ENCODE measurements at places on chromosomes 5 and 9. TPM values are rescaled to one million over a fixed set of nuclear protein-coding genes. Genes with fewer than 3 reads are reported as not detected.

DNA sequence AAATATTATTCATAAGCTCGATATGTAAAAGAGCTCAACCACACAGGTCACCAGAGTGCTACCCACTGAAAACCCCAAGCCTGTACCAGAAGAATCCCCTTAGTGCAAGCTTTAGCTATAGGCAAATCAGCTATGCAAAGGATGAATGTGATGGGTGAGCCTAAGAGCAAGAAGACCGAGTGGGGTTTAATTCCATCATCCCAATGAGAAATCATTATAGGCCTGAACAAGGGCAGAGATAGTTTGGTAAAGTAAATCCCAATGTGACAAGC lies 21.8 kb downstream of the ELOVL7 start:
- no peak for ATAC-seq

- ATAC-seq: no peak
Observed at GRCh38 chr5:116495786-116496357, 78.8 kb downstream of the SEMA6A start.

DNA sequence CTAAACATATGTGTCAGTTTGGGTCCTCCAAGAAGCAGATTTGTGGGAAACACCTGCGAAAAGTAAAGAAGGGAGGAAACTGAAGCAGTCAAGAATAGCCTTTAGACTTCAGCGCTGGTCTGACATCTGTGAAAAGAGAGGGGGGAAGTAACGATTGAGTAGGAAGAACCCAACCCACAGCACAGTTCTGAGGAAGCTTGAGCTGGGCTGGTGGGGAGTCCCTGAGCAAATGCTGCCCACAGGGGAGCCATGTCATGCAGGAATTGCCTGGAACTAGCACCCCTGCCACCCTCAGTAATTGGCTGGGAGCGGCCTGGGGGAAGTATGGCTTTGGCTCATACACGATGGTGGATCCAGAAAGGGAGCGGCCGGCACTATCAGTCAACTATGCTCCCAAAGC lies 20.6 kb downstream of the FAM240B start:
- ATAC-seq: no peak

Gene PKN3
- 2.3 TPM for total RNA-seq

Gene TMC1
- not detected for total RNA-seq

DNA sequence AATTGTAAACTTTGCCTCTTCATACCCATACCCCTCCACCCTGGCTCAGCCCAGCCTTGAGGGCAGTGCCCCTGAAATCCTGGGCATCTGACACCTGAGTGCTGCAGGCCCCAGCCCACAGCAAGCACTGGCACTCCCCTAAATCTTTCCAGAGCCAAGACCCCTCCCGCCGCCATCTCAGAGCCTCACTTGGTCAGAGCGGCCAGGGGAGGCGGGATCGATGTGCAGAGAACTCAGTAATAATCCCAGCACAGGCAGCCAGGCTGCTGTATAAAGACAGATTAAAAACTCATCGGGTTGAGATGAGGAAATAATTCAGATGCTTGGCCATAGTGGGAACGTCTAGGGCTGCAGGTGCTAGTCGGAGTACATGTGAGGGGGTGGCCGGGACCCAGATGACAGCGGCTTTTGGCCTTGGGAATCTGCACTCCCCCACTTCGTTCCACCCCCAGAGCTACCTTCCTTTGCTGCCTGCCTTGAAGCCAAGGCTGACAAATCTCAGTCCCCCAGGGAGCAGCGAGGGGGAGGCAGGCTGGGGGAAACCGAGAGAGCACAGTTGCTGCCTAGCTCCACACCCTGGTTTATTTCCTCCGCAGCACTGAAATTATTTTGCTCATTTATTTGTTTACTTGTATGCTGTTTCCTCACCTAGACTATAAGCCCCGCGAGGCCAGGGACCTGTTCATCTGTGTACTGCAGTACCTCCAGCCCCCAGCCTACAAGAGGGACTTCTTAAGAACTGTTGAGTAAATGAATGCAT lies 19.5 kb upstream of the ARAP3 start:
- ATAC-seq: no peak

DNA sequence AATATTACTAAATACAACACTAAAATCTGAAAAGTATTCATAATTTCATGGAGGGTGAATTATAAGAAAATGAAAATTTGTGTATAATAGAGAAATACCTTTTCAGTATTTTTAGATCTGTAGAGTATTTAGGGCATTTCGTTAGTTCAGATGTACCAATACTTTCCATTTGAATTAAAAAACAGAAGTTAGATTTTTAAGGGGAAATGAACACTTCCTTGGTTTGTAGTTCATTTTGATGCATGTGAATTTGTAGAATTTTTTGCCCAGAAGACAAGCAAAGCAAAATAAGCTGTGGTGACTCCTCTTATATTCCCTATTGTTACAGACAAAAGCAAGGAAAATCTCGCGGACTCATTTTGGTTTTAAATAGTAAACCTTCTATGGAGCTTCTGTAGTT lies 209.0 kb upstream of the RPS23 start:
- ATAC-seq: no peak

Measured in gastroesophageal sphincter (tissue), 4 donors.